Neural crest cell (in vitro differentiated cells): ENCODE measurements at places on chromosomes 3 and 15. TPM values are rescaled to one million over a fixed set of nuclear protein-coding genes. Genes with fewer than 3 reads are reported as not detected.

DNA sequence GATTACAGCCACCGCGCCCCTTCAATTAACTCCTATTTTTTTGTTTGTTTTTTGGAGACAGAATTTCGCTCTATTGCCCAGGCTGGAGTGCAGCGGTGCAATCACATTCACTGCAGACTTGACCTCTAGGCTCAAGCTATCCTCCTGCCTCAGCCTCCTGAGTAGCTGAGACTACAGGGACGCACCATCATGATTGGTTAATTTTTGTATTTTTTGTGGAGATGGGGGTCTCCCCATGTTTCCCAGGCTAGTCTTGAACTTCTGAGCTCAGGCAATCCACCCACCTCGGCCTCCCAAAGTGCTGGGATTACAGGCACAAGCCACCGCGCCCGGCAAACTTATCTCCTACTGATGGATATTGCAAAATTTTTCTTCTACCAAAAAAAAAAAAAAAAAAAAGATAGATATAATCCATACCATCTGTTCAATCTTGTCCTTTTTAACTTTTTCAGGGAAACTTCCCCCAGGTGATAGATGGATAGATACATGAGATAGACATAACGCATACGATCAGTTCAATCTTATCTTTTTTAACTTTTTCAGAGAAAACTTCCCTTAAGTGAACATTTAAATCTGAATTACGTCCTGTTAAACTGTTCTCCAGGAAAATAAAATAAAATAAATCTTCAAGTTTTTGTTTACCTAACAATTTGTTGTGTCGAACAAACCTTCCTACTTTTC lies 693 bp upstream of the RPSA start:
- peaks cover 34% of the 10 kb centered on the region for H3K4me1 ChIP-seq
- H3K4me3 ChIP-seq: peak overlapping the region; percentile 92
- peaks cover 4% of the 10 kb centered on the region for H3K27me3 ChIP-seq
- no peak for DNase-seq
- H3K27ac ChIP-seq: peak overlapping the region; percentile 95

The ACOX2 gene
- total RNA-seq: 0.98 and 1.0 TPM in 2 replicates

DNA sequence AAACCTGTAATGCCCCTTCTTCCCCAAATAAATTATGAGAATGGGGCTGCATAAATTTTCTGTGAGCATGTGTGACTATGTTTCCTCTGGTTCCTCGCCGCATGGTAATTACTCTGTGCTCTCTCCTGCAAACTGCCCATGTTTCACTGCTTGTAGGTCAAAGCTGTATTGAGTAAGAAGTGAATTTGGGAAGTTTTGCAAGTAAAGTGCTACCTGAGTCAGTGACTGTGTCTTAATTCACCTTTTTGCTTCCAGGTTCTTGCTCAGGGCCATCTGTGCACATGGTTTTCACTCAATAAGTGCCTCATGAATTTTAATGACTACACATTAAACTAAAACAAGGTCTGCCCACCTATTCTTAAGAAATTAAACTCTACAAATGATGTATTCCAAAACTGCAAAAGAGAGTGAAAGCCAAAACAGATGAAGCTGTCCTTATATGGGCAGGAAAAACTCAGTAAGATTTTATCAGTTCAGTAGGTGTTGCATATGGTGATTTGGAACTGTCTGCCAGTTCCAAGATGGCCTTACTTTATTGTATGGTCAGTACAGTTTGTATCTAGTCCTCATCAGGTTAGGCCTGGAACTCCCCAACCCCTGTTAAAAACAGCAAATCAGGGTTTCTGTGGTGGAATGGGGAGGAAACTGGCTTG lies 100.0 kb downstream of the LPP start:
- H3K4me1 ChIP-seq: peaks cover 17% of the 10 kb centered on the region
- no peak for DNase-seq
- peaks cover 13% of the 10 kb centered on the region for H3K36me3 ChIP-seq
- H3K27ac ChIP-seq: no peak overlapping the region
- H3K4me3 ChIP-seq: no peak overlapping the region
- H3K27me3 ChIP-seq: no peaks in the 10 kb centered on the region

- no peaks in the 10 kb centered on the region for H3K36me3 ChIP-seq
- no peak for DNase-seq
- H3K27ac ChIP-seq: no peak overlapping the region
- H3K4me1 ChIP-seq: no peaks in the 10 kb centered on the region
- H3K27me3 ChIP-seq: peaks cover 42% of the 10 kb centered on the region
These were observed 65.6 kb upstream of the PRR23C start for GRCh38 chr3:139110072-139110830.

DNA sequence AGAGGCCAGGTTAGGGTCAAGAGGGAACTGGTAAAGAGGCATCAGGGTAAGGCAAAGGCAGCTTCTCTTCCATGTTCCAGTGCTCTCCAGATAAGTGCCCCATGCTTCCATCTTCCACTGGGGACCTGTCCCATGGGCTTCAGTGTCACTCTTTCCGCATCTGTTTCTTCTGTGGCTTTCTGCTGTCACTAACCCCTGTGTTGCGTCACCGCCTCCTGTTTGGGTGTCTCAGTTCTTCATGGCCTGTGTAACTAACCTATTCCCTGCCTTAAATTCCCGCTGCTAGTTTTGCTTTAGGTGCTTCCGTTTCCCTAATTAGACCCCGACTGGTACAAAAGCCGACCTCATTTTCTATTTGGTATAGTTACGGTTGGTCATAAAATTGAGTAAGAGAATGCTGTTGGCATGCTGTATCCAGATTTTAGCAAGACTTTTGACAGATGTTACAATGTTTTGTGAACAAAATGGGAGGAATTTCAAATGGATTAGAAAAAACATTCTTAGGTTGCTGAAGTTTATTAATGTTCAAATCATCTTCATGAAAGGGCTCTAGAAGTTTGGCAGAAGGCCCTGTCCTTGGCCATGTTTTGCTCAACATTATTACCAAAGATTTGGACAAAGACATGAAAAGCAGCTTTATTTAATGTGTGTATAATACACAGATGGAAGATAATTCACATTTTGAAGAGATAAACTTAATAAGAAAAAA lies 245.3 kb downstream of the BBX start:
- H3K4me1 ChIP-seq: peaks cover 6% of the 10 kb centered on the region
- DNase-seq: no peak
- peaks cover 14% of the 10 kb centered on the region for H3K36me3 ChIP-seq

GRCh38 chr3:32885283-32885901 lies 66.1 kb upstream of the CCR4 start:
- peaks cover 53% of the 10 kb centered on the region for H3K4me1 ChIP-seq
- H3K27me3 ChIP-seq: no peaks in the 10 kb centered on the region
- peaks cover 27% of the 10 kb centered on the region for H3K36me3 ChIP-seq
- no peak overlapping the region for H3K27ac ChIP-seq
